ENCODE measurements at places on chromosomes 6 and 20.

- DNase-seq: no peak
These were observed 20.8 kb downstream of the DAAM2 start for GRCh38 chr6:39812853-39813533.

DNA sequence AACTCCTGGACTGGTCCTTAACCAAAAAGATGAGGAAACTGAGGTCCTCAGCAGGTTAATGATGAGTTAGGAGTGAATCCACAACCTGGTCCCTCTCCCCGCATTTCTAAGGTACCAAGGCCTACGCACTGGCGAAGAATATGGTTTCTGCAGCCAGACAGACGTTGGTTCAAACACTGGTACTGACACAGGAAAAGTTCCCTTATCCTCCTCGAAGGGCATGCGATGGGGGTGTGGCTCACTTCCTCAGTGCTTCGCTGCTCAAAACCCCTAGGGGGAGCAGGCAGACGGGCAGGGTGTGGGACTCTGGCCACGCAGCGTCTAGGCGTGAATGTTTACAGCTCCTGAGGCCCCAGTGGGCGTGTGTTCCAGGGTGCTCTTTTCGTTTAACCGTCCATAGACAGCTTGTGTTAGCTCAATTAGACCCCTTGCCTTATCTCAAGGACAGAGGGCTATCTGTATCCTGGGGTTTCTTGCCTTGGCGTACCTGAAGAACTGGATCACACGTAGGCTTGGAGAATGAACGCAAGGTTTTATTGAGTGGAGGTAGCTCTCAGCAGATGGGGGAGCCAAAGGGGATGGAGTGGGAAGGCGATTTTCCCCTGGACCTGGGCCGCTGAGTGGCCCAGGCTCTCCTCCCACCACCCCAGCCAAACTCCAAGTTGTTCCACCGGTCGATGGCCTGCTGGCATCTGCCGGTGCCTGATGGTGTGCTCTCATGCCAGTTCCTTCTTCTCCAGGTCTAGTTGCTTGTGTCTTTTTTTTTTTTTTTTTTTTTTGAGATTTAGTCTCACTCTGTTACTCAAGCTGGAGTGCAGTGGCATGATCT is 31.8 kb upstream of the PTPN1 start:
- peak; percentile 35 for DNase-seq

DNA sequence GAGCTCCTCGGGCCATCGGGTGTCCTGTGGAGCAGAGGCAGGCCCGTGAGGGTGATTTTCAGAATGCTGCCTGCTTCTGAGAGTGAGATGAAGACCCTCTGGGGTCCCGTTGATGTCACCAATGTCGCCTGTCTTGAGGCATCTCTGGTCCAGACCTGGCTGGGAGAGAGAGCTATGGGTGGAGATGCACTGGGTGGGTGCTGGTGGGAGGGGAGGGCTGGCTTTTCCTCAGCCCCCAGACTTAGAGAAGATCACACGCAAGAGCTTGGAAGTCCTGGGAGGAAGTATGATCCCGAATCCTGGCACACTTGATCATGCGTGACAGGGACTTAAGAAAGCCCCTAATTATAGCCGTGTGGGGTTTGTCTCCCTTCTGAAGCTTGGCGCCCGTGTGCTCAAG is 103.2 kb upstream of the CD93 start:
- no peak for DNase-seq

GRCh38 chr6:111642463-111643158 is 36.9 kb upstream of the TRAF3IP2 start:
- DNase-seq: no peak

DNA sequence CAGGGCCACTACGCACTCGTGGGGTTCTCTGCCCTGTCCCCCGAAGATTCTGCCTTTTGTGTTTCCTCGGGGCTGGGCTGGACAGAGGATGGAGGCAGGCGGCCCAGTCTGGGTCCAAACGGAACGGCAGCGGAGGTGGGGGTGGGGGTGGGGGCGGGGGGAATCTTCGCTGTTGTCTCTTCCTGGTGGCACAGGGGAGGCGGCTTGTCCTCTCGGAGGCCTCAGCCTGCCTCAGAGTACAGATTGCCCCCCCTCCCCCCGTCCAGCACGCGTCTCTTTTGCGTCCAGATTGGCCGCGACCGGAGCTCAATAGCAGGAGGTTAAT is 1.4 kb upstream of the INSM1 start:
- no peak for DNase-seq

- DNase-seq: no peak
These were observed 1113.1 kb upstream of the CITED2 start for GRCh38 chr6:140487586-140487985.

DNA sequence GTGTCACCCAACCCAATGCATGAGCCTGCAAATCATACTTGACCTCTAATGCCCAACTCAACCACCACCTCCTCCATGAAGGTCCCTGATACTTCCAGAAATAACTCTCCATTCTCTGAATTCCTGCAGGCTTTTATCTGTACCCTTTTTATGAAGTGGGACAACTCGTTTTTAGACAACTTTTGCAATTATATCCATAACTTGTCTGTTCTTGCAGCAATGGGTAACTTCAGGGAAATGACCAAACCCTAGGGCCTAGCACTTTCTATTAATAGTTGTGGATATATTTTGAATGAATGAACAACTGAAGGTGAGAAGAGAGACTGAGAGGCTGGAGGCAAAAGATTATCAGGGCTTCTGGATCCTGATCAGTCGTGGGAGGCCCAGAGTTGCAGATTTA is 236.6 kb upstream of the MOCS1 start:
- DNase-seq: no peak

- DNase-seq: no peak
These were observed 49.7 kb downstream of the GRM4 start for GRCh38 chr6:34096193-34096592.

- no peak for DNase-seq
These were observed 733.6 kb upstream of the MAN1A1 start for GRCh38 chr6:120083186-120083585.

GRCh38 chr20:62678553-62678952 is 30.1 kb upstream of the NTSR1 start:
- DNase-seq: no peak

- DNase-seq: no peak
These were observed 25.8 kb downstream of the B4GALT5 start for GRCh38 chr20:49687595-49688567.

Data from stimulated activated CD8-positive, alpha-beta memory T cell treated with anti-CD3 and anti-CD28 coated beads, Interleukin-4, amount 100 ng/mL, for 4 hours (primary cell).